ENCODE measurements at places on chromosomes 2 and 18. TPM values are rescaled to one million over a fixed set of nuclear protein-coding genes. Genes with fewer than 3 reads are reported as not detected.

CYP1B1 gene
- 25.4 TPM for total RNA-seq

CCL20 gene
- 1.0 TPM for total RNA-seq

IL1RL2 gene
- total RNA-seq = 2.3 TPM

GBX2 gene
- not detected for total RNA-seq

E2F6 gene
- 9.0 TPM for total RNA-seq

CHAC2 gene
- total RNA-seq = 2.2 TPM

FIGN gene
- 5.9 TPM for total RNA-seq

Measured in mucosa of gallbladder (tissue), 1 donor.